A549 treated with ZK216348 at 1 μM for 4 hours (cell line): ENCODE measurements at places on chromosomes 1 and 21. TPM values are rescaled to one million over a fixed set of nuclear protein-coding genes. Genes with fewer than 3 reads are reported as not detected.

The REN gene
- total RNA-seq: not detected in 5 replicates

The KCNK2 gene
- total RNA-seq: 0.11 to 0.45 TPM (median 0.16 TPM) in 3 of 5 replicates, not detected in the others

The HAPLN2 gene
- 0.11 to 0.43 TPM (median 0.20 TPM) in 3 of 5 replicates, not detected in the others for total RNA-seq

The RUNX3 gene
- 3.6 to 9.7 TPM (median 6.1 TPM) in 5 replicates for total RNA-seq

The CNR2 gene
- not detected in 5 replicates for total RNA-seq

The DIPK1A gene
- total RNA-seq: 5.3 to 9.5 TPM (median 8.8 TPM) in 5 replicates

The PRDM16 gene
- total RNA-seq: 0.07 to 0.31 TPM (median 0.27 TPM) in 5 replicates

The UMODL1 gene
- total RNA-seq: not detected in 5 replicates

The PRRX1 gene
- total RNA-seq: 0.04 to 0.74 TPM in 2 of 5 replicates, not detected in the others

The SERTAD4 gene
- 0.59 to 2.1 TPM (median 0.84 TPM) in 5 replicates for total RNA-seq

The OR2AK2 gene
- total RNA-seq: not detected in 5 replicates

The CNN3 gene
- total RNA-seq: 49.5 to 85.0 TPM (median 54.4 TPM) in 5 replicates

The OPTC gene
- total RNA-seq: not detected in 5 replicates

The UHMK1 gene
- 7.4 to 23.1 TPM (median 18.0 TPM) in 5 replicates for total RNA-seq

The S100A7 gene
- total RNA-seq: not detected in 5 replicates

The GFI1 gene
- 0.17 to 0.35 TPM (median 0.26 TPM) in 5 replicates for total RNA-seq

The F13B gene
- 0.14 to 0.38 TPM in 2 of 5 replicates, not detected in the others for total RNA-seq

The UBXN10 gene
- total RNA-seq: not detected in 5 replicates

The KRTAP13-2 gene
- not detected in 5 replicates for total RNA-seq

The SMIM1 gene
- total RNA-seq: 1.0 to 2.1 TPM (median 1.6 TPM) in 4 of 5 replicates, not detected in the other

The CYP4Z1 gene
- total RNA-seq: not detected in 5 replicates

The PEAR1 gene
- total RNA-seq: 5.4 to 12.1 TPM (median 9.3 TPM) in 5 replicates

The SLC35D1 gene
- 5.6 to 7.9 TPM (median 7.3 TPM) in 5 replicates for total RNA-seq

The MAN1C1 gene
- 0.09 to 0.63 TPM (median 0.34 TPM) in 5 replicates for total RNA-seq

The RHD gene
- total RNA-seq: not detected in 5 replicates

The RXFP4 gene
- not detected in 5 replicates for total RNA-seq

The KCNE2 gene
- not detected in 5 replicates for total RNA-seq

The MPZ gene
- 0.21 to 0.57 TPM (median 0.45 TPM) in 4 of 5 replicates, not detected in the other for total RNA-seq

The LCE1C gene
- not detected in 5 replicates for total RNA-seq

The ANGPTL1 gene
- total RNA-seq: not detected in 5 replicates

The ADAM30 gene
- total RNA-seq: not detected in 5 replicates

The TIAM1 gene
- total RNA-seq: 0.53 to 0.79 TPM (median 0.61 TPM) in 5 replicates

The OR2L13 gene
- total RNA-seq: not detected in 5 replicates

The TRIM17 gene
- total RNA-seq: not detected in 5 replicates

The IL6R gene
- total RNA-seq: 19.1 to 25.8 TPM (median 25.0 TPM) in 5 replicates

The COL9A2 gene
- 0.23 to 0.48 TPM (median 0.24 TPM) in 3 of 5 replicates, not detected in the others for total RNA-seq

The LMOD1 gene
- not detected in 5 replicates for total RNA-seq

The CFH gene
- 3.4 to 5.5 TPM (median 4.7 TPM) in 5 replicates for total RNA-seq
